NCI-H1105 treated with DMSO at 0.1 percent for 48 hours (cell line): ENCODE measurements at places on chromosomes 3 and 15.

DNA sequence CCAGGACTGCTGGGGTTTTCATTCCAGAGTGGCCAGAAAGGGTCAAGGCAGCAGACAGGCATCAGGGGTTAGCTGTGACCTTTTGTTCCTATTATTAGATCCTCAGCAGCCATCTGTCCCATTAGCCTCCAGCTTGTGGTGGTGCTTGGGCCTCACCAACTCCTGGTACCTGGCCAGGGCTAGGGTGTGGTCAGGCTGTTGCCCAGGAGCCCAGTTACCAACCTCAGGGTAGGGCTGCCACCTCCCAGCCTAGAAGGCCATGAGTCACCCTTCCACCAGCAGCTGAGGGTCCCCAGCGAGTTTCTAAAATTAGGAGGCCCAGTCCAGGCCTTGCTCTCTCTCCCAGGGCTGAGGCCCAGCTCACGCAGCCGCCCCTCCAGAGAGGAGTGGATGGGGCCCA is 12.2 kb downstream of the TMEM43 start:
- DNase-seq, result no peak

DNA sequence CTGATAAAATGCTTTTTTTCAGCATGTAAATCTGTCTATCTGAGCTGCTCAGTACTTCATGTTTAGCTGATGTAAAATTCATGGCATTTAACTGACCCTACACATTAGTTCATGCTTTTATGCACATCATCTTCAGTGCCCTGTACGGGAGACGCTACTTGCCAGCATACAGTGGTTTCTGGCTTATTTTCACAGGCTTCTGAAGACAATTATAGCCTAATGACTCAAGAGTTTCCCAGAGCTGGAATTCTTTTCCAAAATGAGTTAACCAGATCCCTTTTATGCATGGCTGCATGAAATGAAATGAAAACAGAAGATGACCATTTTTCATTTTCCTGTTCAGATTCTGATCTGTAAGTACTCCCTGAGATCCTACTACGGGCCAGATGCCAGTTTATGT is 1061.5 kb downstream of the ROBO2 start:
- DNase-seq, result no peak

GRCh38 chr15:31217566-31218270 is 108.9 kb upstream of the KLF13 start:
- DNase-seq, result no peak

DNA sequence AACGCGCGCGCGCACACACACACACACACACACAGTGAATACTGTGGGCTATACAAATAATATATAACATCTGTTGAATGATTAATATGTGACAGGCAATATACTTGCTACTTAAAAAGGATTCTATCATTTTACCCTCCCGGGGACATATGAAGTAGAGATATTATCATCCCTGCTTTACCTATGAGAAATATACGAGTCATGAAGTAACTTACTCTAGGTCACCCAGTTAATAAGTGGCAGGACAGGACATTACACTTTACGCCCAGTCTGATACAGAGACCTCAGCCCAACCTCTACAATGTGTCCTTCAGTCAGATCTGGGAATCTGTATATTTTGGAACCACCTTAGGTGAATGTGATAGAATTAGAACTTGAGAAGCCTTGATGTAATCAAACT is 55.4 kb downstream of the CCDC54 start:
- DNase-seq, result no peak

DNA sequence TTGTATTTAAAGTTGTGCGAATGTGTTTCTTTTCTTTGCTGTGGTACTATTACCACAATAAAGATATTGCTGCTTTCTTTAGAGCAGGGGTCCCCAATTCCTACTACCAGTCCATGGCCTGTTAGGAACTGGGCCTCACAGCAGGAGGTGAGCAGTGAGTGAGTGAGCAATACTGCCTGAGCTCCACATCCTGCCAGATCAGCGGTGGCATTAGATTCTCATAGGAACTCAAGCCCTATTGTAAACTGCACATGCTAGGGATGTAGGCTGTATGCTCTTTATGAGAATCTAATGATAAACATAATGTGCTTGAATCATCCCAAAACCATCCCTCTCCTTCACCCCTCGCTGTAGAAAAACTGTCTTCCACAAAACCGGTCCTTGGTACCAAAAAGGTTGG is 41.6 kb downstream of the DMXL2 start:
- no peak for DNase-seq

DNA sequence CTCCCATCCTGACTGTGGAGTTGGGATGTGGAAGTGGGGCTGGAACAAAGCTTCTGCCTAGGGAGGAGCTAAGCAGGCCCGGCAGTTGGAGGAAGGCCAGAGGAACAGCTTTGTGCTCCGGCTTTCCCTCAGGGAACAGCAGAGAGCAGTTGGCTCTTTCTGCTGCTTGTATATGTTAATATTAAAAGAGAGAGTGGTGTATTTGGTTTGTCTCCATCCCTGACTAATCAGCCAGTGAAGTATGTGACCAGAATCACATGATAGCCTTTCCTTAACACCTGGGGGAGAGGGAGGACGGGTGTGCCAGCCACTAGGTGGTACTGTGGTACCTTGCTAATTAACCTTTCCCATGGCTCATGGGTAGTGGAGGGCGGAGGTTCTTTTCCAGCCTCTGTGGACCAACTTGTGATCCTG is 10.0 kb downstream of the EIF2B5 start:
- DNase-seq, result peak; percentile 81

DNA sequence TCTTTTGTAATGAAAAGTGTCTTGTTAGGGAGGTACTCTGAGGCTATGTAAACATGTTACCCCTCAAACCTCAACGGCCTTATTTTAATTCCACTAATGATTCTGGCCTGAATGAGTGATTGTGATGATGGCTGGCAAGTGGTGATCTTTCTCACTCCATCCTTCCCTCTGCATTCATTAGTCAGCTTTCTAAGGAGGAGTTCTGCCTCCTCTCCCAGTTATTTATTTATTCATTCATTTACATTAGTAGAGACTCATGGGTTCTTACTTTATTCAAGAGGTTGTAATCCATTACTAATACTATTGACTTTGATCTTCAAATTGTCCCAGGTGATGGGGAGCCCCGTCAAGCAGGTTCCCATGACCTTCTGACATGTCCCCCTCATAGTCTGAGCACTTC is 35.3 kb downstream of the GNB5 start:
- no peak for DNase-seq

GRCh38 chr3:118171236-118171852 is 863.3 kb downstream of the IGSF11 start:
- no peak for DNase-seq

GRCh38 chr3:85977615-85978338 is 1013.2 kb downstream of the VGLL3 start:
- no peak for DNase-seq

GRCh38 chr3:139310474-139310933 is 33.3 kb upstream of the MRPS22 start:
- DNase-seq, result no peak

GRCh38 chr3:8387571-8387970 is 114.1 kb upstream of the LMCD1 start:
- no peak for DNase-seq

DNA sequence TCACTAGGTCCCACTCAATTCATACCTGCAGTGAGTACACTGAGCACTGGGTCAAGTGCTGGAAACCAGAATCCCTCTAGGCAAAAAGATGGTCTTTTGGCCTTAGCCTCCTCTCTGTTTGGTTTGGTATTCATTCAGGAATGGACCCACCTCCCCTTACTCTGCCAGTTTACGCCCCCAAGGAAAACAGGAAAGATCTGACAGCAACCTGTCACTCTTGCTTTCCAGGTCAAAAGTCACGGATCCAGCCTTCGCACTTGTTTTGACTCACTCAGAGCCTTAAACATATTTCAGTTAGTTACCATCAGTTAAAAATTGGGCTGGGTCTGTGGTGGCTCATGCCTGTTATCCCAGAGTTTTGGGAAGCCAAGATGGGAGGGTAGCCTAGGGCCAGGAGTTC is 68.1 kb downstream of the SYNM start:
- no peak for DNase-seq

- no peak for DNase-seq
These were observed 8.0 kb downstream of the DNAJA4 start for GRCh38 chr15:78272316-78272715.

DNA sequence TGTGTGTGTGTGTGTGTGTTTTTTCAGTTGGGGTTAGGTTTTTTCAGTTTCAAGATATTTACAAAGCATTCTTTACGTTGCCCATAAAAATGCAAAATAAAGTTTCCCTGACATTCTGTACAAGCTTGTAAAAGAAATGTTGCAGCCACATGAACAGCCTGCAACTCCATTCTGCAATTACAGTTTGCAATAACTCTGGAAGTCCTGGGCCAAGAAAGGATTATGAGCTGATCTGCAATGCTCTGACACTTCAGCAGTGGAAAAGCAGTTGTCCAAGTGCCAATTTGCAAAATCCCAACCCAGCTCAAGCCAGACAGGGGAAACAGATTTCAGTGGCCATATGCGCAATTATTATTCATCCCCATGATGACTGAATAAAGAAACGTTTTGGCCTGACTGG is 322.1 kb downstream of the MEX3B start:
- no peak for DNase-seq

- DNase-seq, result no peak
These were observed 53.4 kb downstream of the GLCE start for GRCh38 chr15:69213786-69214185.

GRCh38 chr3:152682477-152682876 is 152.5 kb upstream of the P2RY1 start:
- DNase-seq, result no peak

- DNase-seq, result no peak
These were observed 250.5 kb upstream of the RORA start for GRCh38 chr15:61479613-61480012.

DNA sequence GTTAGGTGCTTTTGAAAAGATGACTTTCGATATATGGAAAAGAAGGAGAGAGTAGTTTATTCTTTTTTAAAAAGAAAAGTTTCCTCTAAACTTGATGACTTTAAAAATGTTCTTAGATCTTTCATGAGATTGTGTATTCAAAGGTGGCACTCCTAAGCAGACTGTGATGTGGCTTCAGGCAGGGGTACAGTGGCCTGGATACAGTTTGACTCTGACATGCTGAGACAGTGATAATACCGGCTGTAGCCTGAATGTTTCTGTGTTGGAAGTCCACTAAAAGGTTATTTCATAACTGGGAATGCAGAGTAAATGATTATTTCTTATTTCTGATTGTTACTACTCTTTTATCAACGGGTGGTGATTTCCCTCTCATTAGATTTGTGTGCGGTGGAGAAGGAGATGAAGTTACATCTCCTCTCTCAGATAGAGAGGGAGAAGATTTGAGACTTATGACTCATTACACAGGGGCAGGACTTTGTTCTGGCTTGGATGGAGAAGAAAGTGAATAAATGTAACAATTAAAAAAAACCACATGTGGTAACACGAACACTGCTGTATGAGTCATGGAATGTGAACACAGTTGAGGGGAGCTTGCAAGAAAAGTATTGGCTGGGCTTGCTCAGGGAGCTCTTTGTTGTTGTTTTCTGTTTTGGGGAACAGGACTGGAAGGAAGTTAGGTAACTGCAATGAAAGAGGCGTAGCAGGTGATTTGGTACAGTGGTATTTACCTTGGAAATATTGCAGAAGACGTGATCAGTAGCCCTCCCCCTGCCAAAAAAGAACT is 21.6 kb downstream of the SPTSSB start:
- DNase-seq, result no peak

- DNase-seq, result no peak
These were observed 134.0 kb downstream of the PGPEP1L start for GRCh38 chr15:98873441-98874218.

DNA sequence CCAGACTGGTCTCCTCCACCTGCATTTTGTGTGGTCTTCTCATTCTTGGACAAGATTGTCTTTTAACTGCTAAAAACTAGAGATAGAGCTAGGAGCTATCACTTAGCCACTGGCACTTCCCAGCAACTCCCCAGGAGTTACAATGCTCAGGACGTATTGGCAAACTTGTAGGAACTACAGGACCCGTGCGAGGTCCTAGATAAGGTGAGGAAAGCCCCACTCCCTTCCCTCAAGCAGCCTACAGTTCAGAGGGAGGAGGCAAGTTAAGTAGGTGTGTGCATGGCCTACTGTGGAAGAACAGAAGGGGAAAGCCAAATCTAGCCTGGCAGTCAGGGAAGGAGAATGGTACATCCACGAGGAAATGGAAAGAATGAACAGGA is 504.7 kb upstream of the PROK2 start:
- DNase-seq, result no peak

DNA sequence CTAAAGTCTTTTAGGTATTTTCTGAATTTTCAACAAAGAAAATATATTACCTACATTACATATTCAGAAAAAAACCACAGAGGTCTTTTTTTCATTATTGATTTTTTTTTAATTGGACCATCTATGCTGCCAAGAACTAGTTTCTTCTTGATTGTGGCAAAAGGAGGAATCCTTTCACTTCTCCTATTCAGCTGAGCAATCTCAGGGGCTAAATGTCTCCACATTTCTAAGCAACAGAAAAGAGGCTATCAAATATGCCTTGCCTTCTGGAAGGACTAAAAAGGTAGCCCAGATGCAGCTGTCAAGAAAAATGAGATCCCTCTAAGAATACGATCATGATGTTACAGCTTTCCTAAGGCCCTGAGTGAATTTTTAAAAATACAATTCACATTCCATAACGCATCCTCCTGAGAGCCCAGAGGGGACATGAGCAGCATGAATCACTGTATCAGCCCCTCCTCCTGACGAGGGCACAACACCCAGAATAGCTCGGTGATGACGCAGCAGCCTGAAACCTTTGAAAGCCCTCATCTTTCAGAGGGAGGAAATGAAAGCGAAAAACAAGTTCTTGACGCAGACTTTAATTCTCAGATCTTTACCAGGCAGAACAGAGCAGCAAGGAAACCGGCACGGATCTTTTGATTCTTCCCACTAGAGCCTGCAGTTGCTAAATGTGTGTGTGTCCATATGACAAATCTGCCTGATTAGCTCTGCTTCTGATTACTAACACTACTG is 24.6 kb downstream of the RUBCN start:
- no peak for DNase-seq

DNA sequence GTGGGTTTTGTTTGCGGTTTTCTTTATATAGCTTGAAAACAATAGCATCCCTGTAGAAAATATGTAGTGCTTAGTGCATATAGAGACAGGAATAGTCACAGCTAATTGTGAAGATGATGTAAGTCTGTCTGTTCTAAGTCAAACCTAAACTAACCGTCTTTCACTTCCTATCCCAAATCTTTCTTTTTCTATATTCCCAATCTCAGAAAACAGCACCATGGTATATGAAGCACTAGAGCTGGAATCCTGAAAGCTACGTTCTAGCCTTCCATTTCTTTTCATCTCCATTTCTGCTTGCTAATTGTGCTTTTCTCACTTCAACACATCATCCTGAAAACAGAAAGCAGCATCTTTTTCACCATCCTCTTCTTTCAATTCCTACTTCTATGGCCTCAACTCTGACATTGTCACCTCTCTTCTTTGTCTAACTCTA is 1235.5 kb downstream of the ROBO2 start:
- DNase-seq, result no peak
